ENCODE measurements at places on chromosomes 13 and 19. TPM values are rescaled to one million over a fixed set of nuclear protein-coding genes. Genes with fewer than 3 reads are reported as not detected.

The SPACA4 gene
- total RNA-seq: not detected

DNA sequence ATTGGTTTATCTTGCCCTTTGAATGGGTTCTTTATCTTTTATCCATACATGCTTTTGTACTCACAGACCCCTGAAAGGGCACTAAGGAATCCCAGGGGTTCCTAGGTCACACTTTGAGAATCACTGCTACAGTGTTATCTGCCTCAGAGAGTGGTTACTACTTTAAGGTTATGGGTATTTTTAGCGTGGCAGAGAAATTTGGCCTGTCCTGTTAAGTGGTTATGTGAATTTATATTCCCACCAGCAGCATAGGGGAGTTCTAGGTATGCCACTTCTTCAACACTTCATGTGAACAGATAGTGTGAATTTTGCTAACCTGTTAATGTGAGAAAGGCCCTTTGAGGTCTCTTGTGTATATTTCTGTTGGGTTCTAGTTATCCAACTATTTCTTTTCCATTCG, 75.7 kb downstream of the DNAJC3 start:
- no peak for DNase-seq

DNA sequence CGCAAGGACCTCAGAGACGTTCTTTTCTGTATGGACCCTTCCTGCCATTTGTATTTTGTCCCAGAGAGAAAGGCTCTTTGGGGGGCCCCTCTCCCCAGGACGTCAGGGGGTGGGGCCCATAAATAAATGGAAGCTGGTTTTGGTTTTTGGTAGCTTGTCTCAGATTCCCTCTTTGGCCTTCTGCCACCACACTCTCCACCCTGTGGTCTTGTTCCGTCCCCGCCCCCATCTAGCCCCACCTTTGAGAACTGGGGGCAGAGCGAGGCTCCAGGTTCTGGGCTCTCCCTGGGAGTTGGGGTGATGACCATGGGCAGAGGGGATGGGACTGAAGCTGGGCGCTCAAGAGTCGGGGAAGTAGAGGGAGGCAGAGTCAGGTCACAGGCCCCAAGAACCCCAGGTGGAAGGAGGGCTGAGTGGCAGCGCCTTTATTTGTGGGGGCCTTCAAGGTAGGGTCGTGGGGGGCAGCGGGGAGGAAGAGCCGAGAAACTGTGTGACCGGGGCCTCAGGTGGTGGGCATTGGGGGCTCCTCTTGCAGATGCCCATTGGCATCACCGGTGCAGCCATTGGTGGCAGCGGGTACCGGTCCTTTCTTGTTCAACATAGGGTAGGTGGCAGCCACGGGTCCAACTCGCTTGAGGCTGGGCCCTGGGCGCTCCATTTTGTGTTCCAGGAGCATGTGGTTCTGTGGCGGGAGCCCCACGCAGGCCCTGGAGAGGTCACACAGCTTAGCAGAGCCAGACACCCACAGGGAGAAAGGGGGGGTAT, 3.3 kb downstream of the ISYNA1 start:
- DNase-seq: no peak

The ZNF497 gene
- 0.84 TPM for total RNA-seq

GRCh38 chr19:44741841-44742329, 6.6 kb upstream of the BCL3 start:
- peak; percentile 99 for DNase-seq

- no peak for DNase-seq
Observed at GRCh38 chr13:74562381-74562780, 428.2 kb upstream of the KLF12 start.

- DNase-seq: no peak
Observed at GRCh38 chr19:41694196-41694595, 6.1 kb upstream of the CEACAM7 start.

DNA sequence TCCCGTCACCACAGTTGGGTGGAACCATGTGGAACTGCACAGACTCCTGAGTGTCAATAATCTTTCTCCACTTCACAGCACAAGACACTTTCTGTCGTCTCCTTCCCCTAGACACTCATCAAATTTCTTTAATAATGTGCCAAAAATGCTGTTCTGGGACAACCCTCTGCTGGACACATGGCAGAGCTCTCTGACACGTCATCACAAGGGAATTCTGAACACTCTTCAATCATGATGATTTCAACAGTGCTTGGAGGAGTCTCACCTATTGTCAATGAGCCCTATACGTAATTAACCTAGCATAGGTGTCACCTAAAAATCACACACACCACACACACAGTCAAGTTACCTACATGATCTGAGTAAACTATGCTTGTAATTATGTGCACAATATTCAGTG, 141.3 kb downstream of the STOML3 start:
- DNase-seq: no peak

The TEKTIP1 gene
- not detected for total RNA-seq

The B3GNT3 gene
- 0.84 TPM for total RNA-seq

DNA sequence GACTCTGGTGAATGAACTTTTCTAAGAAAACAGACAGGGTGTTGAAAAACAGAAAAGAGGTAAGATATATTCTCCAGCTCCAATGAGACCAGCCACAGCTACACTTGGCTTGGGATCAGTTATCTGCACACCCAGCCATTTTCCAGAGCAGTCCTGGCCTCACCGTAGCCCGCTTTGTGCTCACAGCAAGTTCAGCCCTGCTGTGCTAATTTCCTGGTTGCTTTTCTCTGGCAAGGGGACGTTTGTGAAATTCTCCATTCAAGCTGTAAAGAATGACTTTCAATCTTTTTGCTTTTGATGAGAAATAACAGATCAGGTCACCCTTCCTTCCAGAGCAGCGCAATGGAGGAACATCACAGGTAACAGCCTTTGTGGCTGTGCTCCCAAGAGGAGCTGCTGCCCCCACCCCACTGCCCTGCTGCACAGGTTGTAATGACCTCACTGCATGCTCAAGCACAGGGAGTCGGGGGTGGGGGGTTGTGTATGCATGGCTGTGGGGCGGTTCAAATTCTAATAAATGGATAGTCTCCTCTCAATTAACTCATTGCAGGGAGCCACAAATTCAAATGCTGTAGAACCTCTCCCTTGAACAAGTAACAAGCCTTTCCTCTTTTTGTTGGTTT, 516.6 kb upstream of the NBEA start:
- DNase-seq: no peak

The MBNL2 gene
- total RNA-seq: 95.1 TPM

The POU2F2 gene
- total RNA-seq: 2.5 TPM

DNA sequence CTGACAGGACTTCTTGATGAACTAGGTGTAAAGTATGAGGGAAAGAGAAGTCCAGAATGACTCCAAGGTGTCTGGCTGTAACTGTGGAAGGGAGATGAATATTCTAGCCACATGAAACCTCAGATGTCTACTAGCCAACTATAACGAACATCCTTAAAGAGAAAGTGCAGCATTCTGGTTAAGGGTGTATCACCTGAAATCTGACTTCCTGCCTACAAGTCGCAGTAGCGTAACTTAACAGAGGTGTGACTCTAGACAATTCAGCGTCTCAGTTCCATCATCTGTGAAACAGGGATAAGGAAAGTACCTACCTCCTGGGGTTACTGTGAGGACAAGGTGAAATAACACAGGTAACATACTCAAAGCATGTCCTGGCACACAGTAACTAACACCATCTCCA, 145.7 kb upstream of the FBXL3 start:
- no peak for DNase-seq

GRCh38 chr19:20423381-20424197, 142.0 kb downstream of the ZNF737 start:
- no peak for DNase-seq

GRCh38 chr19:3457528-3458228, 22.6 kb downstream of the SMIM24 start:
- DNase-seq: no peak

- no peak for DNase-seq
Observed at GRCh38 chr13:34161931-34162543, 344.1 kb downstream of the RFC3 start.

- no peak for DNase-seq
Observed at GRCh38 chr13:21657538-21657937, 13.3 kb upstream of the FGF9 start.

GRCh38 chr19:37655301-37655688, at the start of gene ZFP30:
Gene ZFP30, minus strand, starts transcription at chr19:37655465. Its CDS starts 7,643 bp downstream, at chr19:37647822.
- peak; percentile 95 for DNase-seq

DNA sequence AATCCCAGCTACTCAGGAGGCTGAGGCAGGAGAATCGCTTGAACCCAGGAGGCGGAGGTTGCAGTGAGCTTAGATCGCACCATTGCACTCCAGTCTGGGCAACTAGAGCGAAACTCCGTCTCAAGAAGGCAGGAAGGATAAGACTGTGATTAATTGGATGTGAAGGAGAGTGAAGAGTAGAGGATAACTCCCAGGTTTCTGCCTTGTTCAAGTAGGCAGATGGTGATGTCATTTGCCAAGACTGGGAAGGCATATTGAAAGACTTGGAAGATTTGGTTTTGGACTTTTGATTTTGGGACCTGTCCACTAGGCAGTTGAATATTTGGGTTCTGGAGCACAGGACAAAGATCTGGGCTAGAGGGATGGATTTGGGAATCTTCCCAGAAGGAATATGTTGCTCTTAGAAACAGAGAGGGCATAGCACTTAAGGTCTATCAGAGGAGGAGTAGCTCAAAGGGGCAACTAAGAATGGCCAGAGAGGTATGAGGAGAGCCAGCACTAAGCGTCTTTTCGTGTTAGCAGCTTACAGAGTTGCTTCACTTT, 20.0 kb downstream of the GARRE1 start:
- no peak for DNase-seq

All from esophagus muscularis mucosa (tissue), 4 donors.